ENCODE measurements at places on chromosomes 11 and 22.

GRCh38 chr11:124198897-124199296 is 15.8 kb downstream of the OR10D3 start:
- no peak for DNase-seq

DNA sequence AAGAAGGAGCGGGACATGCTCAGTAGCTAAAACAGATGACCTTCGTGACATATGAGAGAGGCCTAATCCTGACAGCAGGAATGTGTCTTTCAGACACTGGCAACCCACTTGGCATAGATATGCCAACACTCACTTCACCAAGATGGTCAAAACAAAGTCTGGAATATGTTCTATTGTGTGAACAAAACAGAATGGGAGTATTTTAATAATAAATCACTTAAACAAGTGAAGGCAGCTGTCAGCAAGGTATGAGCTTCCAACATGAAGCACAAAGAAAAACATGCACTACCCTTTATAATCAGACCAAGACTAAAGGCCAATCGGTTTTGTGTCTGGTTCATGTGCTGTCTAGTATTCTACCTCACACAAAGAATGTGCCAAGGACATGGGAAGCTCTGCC is 23.1 kb downstream of the CCDC34 start:
- DNase-seq: no peak

DNA sequence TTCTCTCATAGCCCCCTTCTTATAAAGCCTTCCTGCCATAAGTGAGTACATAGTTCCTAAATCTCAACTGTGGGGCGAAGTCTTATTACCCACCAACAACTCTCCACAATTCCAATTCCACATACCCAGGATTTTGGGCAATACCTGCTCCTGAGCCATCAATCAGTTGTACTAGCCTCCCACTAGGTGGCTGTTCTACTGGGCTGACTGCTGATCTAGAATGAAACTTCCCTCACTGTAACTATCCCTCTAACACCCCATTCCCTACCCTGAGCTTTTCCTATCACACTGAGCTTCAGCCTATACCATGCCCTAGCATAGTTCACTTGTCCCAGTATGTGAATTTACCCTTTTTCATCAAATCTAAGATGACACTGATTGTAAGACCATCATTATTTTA is 52.5 kb downstream of the RRAS2 start:
- no peak for DNase-seq

DNA sequence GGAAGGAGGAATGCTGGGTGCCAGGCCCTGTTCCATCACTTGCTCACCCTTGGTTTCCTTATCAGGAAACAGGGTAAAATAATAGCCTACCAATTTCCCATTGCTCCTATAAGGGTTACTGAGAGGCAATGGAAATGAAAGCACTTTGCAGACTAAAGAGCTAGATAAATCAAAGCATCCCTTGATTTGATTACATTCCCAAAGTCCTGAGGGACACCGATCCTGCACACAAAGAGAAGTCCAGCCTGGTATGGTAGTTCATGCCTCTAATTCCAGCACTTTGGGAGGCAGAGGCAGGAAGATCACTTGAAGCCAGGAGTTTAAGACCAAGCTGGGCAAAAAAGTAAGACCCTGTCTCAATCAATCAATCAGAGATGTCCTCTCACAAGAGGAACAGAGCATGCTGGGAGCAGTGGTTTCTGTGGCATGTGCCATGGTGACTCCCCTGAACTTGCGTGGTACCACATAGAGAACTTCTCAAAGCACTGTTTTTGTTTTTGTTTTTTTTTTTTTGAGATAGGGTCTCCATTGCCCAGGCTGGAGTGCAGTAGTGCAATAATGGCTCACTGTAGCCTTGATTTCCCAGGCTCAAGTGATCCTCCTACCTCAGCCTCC is 10.7 kb downstream of the TBC1D10A start:
- DNase-seq: no peak

DNA sequence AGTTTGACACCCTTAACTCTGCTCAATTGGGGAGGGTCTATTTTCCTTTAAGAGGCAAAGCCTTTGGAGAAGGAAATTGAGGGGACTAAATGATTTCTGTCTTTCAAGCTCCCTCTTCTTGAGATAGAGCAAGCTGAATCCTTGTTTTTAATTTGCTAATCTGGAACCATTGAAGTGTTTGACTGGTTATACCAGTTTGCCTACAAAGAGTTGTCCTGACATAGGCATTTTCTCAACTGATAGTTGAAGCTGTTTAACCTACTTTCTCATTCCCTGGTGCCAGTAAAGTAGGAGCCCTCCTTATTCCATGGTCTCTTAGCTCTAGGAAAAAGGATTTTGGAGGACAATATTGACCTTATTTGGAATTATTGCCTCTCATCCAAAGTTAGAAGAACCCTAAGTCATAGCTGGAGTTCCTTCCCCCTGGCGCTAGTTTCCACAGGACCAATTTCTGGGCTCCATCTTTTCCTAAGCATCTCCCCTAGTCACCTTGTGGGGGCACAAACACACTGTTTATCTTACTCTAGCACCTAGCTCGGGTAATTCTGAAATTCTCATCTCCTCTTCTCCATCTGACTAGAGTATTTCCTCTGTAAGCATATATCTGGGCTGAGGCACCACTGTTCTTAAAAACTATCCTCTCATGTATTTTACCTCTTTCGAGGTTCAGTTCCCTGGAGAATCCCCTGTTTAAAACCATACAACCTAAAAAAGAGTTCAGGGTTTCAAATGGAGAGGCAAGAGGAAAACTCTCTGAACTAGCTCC is 7.4 kb downstream of the ZDHHC5 start:
- no peak for DNase-seq

DNA sequence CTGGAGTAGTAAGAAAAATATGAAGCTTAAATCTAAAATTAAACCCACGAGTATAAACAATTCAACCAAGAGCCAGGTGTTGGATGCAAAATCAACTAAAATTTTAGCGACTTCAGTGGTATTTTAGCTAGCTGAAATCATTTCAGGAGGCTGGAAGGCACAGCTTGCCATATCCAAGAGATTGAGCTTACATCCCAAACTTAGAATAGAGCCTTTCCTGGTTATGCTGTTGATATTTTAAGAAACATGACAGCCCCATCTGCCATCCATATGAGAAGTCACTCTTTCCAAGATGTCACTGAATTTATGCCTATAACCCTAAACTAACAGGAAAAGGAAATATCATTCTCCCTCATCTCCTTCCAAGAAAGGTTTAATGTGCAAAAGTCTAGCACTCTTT is 334.0 kb downstream of the KCNA4 start:
- DNase-seq: no peak

- no peak for DNase-seq
Observed at GRCh38 chr22:39941601-39942000, 18.6 kb upstream of the TMA7B start.

- no peak for DNase-seq
Observed at GRCh38 chr11:31967404-31968130, 123.3 kb upstream of the RCN1 start.

DNA sequence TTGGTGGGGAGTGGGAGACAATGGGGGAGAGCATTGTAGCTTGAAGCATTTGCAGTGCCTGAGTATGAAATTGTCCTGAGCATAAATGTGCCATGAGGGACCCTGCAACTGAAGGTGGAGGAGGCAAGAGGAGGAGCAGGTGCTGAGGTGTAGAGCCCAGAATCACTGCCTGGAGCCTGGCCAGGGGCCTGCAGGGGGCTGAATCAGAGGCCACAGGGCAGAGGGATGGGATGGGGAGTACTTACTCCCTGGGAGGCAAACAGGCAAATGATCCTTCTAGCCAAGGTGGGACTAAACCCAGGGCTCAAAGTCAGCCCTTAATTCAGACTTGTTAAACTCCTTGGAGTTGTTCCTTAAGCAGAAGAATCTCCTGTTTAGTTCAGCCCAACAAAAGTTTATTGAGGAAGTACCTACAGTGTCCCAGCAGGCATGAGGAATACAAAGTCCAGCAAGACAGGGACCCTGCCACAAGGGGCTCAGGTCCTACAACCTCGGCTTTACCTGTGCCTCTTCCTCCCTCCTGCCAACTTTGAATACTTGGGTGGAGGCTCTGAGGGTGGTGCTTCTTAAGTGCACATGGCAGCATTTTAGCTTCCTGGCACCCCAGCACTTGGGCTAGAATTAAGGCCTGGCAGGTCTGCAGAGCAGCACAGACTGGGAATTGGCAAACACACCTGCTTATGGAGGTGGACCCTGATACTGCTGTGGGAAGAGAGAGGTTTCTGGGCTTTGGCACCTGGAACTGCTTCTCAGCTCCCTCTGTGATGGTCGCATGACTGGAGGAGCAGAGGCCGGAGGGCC is 20.0 kb downstream of the MICAL2 start:
- DNase-seq: no peak

DNA sequence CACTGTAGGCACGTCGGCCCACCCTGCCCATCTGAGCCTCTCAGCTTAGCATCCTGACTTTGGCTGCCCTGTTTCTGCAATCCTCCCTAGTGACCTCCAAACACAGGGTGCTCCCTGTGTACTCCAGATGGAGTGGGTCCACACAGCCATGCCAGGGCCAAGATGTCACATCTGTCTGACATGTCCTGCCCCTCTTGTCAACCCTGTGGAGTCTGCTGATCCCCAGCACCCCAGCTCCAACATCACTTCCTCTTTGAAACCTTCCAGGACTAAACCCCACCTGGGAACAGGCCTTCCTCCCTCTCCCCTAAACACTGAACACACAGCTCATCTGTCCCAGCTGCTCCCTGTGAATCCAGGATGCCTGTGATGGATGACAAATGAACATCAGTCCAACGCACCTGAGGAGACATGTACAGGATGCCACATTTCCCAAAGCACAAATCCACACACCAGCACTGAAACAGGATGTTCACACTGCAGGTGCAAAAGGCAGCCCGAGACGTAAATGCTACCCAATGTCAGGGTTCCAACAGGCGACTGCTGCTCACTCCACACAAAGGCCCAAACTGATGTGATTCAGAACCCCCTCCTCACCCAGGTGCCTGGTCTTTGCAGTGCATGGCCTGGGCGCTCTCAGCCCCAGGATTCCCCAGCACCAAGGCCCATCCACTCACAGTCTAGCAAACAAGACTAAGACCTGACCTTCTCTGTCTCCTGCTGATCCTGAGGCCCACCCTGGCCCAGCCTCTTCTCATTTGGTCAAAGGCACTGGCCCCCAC is 2.0 kb upstream of the TSSK2 start:
- no peak for DNase-seq

DNA sequence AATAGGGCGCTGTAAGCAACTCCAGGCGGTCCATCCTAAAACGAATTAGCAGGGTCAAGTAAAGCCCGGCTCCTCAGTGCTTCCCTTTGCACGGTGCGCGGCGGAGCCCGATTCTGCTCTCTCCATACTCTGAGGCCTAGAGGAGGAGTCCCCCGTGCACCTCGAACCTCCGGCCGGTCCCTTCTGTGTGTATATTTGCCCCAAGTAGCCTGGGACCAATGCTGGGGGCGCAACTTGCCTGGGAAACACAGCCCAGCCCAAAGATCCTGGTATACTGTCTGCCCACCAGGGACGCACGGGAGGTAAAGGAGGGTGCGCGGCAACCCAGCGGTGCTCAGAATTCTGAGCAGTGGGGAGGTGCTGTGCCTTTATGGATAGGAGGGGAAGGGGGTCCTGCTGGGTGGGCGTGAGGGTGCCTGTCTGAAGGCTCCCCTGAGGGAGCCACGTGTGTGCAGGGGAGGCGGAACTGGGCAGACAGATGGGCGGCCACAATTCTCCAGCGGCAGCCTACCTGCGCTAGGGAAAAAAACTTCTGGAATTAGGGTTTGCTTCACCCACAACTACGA is 4.8 kb upstream of the TBX1 start:
- no peak for DNase-seq

GRCh38 chr11:24588081-24588480 is 91.2 kb downstream of the LUZP2 start:
- no peak for DNase-seq

GRCh38 chr11:11312738-11313137 is 40.3 kb downstream of the CSNK2A3 start:
- no peak for DNase-seq

GRCh38 chr11:84089072-84090057 is 803.2 kb upstream of the CCDC90B start:
- no peak for DNase-seq

GRCh38 chr11:122691549-122692150 is 36.1 kb downstream of the UBASH3B start:
- DNase-seq: no peak

Measured in activated T-cell treated with anti-CD3 and anti-CD28 coated beads, Interleukin-2, amount 50 U/mL, for 72 hours (primary cell).